ENCODE measurements at places on chromosomes 13 and 19.
A peak's percentile ranks its signal among the peaks of the same experiment; 100 is the strongest.

GRCh38 chr13:112074139-112074865 lies 7.4 kb downstream of the SOX1 start:
- no peak for DNase-seq

DNA sequence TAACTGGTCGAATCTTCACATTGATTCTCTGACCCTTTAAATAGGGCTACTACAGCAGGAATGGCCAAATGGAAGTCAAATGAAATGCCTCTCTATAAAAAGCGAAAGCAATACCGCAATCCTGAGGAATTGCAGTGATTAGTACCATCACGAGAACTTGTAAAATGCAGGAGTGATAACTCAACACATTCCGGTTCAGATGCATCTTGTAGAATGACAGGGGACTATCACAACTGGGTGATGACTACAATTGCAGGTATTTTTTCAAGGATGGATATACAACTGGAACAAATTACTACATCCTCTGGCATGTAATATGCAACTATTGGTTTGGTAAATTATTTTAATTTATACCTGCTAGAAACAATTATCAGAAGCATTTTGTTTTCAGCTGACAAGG lies 140.4 kb downstream of the PCDH20 start:
- no peak for DNase-seq

- no peak for DNase-seq
Measured at GRCh38 chr13:77861741-77862140, 56.9 kb downstream of the EDNRB start.

DNA sequence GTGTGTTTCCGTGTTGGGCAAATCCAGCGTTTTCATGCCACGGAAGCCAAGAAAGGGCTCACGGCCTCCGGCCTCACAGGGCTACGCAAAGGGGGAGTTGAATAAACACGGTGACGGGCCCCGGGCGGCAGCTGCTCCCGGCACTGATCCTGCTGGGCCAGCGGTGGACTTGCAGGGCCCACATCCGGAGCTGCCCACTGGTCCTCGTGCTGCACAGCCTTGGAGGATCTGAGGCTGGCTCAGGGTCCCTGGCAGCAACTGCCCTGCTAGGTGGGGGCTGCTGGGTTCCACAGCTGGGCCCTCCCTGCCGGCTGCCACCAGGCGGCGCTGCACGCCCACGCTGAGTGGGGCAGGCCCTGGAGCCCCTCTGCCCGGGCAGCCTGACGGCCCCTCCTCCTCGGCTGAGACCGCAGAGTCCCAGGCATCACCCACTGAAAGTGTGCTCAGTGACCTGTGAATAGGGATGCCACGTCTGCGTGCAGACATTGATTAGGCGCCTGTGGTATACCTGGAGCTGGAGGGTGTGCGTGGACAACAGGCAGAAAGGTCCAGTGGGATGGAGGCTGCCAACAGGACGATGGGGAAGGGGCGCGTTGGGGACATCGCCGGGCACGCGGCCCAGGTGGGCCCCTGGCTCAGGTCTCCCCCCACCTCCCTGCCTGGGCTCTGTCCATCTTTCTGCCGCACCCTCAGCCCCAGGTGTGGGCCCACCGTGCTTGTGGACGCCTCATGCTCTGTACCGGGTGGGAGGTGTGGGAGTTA lies 5.3 kb upstream of the HCN2 start:
- peak; percentile 59 for DNase-seq

DNA sequence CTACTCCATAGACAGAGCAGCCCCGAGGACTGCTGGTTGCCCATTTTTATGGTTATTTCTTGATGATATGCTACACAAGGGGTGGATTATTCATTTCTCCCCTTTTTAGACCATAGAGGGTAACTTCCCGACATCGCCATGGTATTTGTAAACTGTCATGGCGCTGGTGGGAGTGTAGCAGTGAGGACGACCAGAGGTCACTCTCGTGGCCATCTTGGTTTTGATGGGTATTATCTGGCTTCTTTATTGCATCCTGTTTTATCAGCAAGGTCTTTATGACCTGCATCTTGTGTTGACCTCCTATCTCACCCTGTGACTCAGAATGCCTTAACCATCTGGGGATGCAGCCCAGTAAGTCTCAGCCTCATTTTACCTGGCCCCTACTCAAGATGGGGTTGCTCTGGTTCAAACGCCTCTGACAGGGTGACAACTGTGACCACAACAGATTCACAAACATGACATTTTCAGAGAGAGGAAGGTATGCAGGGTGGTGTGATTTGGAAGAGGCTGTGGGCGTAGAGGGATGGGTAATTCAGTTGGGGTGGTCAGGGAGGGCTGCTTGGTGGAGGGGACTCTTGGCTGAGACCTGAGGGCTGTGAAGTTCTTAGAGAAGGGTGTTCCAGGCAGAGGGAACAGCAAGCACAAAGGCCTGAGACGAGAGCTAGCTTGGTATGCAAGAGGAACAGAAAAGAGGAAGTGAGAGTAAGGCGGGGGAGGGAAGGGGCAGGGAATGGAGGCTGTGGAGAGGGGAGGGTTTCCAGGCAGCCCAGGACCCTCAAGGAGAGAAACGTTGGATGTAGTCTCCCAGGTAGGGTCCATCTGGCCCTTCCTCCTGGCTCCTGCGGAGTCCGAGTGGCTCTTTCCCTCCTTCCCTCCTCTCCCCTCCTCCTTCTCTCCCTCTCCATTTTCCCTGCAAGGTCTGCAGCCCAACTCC lies 23.5 kb downstream of the FAM187B start:
- no peak for DNase-seq

DNA sequence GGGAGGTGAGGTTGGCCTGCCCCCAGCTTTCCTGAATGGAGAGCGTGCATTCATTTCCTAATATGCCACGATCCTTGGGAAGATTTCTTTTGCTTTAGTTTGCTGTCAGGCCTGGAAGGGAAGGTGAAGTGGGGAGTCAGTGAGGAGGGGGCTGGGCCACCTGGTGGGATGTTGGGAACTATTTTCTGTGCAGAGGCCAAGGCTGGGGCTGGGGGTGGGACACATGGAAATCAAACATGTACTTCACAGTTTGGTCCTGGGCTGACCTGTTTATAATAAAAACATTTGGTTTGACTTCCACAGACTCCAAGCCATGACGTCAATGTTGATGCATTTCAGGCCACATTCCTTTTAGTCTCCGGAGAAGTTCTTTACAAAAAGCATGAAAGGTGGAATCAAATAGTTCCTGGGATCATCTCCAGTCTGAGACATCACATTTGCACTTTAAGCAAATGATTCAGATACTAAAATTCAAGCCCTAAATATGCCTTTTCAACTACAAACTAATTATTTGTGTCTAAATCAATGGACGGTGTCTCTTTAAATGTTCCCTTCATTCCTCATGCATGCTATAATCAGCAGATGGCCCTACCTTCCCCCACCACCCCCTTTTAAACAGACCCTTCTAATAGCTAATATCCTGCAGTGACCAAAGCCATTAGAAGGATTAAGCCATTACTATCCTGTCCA lies 41.5 kb upstream of the MEDAG start:
- DNase-seq, result peak; percentile 82

DNA sequence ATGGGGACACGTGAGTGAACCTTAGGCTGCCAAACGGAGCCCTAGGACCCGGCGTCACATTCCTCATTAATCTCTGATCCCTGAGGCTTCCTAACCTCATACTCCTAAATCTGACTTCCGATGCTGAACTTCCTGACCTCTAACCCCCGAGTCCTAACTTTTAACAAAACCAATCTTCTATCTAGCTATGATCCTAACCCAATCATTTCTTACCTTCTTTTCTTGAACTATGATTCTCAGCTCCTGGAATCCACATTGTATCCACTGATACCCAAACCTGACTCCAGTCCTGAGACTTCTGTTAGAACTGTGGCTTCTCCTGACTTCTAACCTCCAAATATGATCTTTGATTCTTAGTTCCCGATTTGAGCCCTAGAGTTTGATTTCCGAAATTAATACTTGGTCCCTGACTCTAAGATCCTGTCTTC lies 447 bp downstream of the NFKBIB start:
- no peak for DNase-seq

GRCh38 chr19:37329686-37330085 lies 41.2 kb upstream of the ZNF527 start:
- DNase-seq, result peak; percentile 37

DNA sequence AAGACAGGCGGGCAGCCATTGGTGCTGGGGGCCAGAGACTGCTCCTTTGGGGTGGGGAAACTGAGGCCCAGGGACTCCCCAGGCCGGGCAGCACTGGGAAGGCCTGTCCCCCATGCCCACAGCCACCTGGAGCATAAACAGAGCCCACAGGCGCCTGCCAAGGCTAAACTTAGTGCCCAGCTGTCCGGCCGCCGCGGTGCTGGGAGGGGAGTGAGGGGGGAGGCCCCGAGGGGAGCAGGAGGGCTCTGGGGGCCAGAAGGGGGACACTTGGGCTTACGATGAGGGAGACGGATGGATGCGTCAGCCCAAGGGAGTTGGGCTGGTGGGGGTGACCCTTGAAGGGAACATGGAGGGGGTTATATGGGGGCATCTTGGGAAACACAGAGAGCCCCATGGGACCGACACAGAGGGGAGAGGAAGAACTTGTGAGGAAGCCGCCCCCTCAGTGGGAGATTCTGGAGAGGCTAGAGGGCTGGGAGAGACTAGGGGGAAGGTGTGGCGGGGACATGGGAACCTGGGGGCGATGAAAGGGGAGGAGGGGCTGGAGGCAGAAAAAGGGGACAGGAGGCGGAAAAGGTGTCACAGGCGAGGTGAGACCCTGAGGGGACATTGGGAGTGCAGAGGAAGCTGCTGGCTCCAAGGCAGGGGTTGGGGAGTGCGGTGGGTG lies 2.2 kb downstream of the CERS1 start:
- no peak for DNase-seq

- no peak for DNase-seq
Measured at GRCh38 chr19:2771786-2772674, 11.0 kb downstream of the SGTA start.

GRCh38 chr13:66655847-66656454 lies 574.2 kb downstream of the PCDH9 start:
- DNase-seq, result no peak

DNA sequence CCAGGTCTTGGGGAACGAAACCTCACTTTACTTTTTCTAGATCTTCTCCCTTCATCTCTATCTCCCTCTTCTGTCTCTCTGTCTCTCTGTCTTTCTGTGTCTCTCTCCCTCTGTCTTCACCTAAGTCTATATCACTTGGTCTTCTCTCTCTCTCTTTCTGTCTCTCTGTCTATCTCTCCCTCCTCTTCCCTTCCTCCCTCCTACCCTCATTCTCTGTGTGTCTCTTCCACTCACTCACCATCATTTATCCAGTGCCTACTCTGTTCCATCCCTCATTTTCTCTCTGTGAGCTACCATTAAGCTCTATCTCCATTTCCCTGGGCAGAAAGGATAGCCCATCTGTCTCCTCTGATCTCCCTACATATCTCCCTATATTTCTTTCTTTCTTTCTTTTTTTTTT lies 32.2 kb upstream of the FBL start:
- DNase-seq, result no peak

DNA sequence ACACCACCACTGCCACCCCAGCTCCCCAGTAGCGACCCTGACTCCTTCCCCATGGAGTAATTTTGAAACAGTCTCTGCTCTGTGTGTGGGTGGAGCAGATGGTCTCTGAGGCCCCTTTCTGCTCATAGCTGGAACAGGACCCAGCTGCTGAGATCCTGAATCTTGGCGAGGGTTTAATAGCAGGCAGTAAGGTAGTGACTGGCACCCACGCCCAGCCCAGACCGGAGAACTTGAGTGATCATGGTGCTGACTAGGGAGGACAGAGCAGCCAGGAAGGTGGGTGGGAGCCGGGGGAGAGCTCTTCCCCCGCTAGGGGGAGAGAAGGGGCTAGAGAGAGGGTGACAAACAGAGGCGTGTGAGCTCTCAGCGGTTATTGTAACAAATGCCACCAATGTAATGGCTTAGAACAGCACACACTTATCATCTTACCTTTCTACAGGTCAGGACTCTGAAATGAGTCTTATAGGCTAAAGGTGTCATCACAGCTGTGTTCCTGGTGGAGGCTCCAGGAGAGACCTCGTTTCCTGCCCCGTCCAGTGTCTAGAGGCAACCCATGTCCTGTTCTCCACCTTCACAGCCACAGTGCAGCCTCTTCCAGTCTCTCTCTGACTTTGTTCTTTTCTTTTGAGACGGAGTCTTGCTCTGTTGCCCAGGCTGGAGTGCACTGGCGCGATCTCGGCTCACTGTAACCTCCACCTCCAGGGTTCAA lies 7.2 kb upstream of the ACER1 start:
- no peak for DNase-seq

- DNase-seq, result no peak
Measured at GRCh38 chr19:11164296-11164695, 8.7 kb upstream of the SPC24 start.

- peak; percentile 81 for DNase-seq
Measured at GRCh38 chr19:1104311-1105007, 665 bp downstream of the GPX4 start.

GRCh38 chr19:45472563-45473366 lies 5.0 kb downstream of the FOSB start:
- DNase-seq, result no peak

DNA sequence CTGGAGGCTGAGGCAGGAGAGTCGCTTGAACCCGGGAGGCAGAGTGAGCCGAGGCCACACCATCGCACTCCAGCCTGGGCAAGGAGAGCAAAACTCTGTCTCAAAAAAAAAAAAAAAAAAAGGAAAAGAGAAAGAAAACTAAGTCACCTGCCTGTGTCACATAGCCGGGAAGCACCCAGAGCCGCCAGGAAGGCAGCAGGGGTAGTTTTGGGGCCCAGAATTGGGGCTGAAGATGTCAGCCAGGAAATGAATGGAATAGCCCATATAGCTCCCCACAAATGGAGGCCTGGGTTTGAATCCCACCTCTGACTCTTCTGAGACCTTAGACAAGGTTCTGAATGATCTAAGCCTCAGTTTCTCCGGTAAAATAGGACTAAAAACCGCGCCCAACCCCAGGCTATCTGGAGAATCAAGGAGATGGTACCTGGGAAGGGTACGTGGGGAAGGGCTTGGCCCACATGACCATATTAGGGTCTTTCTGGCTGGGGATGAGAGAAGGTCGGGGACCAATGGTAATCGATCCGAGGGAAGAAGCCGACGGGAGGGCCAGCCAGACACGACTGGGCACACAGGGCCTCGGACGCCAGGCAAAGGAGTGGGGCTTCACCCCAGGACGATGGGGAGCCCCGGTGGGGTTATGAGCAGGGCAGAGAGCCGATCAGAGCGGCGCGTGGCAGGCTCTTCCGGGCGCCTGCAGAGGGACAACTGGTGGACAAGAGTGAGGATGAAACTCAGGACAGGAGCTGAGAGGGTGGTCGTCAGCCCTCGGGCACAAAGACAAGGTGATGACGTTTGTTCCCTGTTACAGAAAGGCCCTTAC lies 14.4 kb downstream of the CCDC124 start:
- no peak for DNase-seq

DNA sequence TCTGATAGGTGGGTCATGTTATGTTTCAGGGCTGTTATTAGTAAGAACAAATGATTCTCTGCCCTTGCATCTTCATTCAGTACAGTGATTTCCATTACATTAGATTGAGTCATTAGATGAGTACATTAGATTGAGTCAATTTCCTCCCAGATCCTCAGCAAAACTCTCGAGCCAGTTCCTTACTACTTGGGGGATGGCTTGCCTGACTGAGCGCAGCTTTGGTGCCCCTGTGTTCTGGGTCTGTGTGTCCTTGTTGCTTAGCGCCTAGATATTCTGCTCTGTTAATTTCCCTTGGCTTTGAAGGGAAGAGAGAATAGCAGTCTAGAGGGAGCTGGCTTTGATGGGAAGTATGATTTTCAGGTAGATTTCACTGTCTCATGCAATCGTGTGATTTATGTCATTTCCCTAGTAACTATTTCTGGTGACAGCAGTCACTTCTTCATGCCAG lies 19.1 kb upstream of the SCEL start:
- peak; percentile 85 for DNase-seq

- peak; percentile 61 for DNase-seq
Measured at GRCh38 chr19:19406878-19407632, 1.6 kb downstream of the GATAD2A start.
